ENCODE measurements at places on chromosomes 1 and 21. TPM values are rescaled to one million over a fixed set of nuclear protein-coding genes. Genes with fewer than 3 reads are reported as not detected.

The IL19 gene
- total RNA-seq = not detected

DNA sequence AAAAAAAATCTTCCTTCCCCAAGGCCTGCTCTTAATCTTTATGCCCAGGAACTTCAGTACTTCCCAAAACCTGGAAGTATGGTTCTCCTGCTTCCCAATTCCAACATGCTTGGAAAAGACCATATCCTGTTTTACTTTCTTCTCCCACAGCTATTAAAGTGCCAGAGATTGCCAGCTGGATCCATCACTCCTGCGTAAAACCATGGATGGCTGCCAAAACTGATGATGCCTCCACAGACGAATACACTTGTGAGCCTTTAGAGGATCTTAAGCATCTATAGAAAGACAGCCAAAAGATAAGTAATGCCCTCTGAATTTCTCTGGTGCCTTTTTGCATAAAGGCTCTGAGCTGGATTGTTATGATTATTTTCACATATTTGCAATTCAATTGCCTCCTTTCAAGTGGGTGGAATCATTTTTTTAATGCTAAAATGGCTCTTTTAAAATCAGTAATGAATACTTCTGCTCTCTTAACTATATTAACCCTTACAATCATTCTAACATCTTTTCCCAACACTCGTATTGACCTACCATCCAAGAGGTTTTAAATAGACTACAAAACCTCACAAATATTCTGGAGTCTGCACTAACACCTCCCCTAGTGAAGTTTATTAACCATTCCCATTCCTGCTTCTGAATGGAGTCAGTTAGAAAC, 1807.8 kb downstream of the BRINP3 start:
- no peak for DNase-seq

DNA sequence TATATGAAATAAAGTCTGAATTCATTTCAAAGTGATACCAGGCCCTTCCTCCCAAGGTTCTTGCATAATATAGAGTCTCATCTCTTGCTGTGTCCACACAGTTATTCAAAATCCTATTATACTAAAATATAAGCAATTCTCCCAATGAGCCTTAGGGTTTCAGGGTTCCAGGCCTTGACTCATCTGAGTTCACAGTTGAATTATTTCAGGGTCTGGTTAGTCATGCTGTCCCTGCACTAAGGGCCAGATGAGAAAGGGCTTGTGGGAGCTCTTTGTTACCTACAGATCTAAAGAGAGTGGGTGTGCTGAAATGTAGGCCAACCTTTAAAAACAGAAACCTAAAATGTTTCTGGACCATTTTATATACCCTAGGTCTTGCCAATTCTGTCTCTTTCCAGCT, 337.5 kb upstream of the LRRC7 start:
- no peak for DNase-seq

- DNase-seq = no peak
Measured at GRCh38 chr1:54887665-54888071, 673 bp upstream of the DHCR24 start.

GRCh38 chr1:108109295-108109973, 90.7 kb downstream of the SLC25A24 start:
- DNase-seq = no peak

The GSTM2 gene
- total RNA-seq = 30.2 TPM

DNA sequence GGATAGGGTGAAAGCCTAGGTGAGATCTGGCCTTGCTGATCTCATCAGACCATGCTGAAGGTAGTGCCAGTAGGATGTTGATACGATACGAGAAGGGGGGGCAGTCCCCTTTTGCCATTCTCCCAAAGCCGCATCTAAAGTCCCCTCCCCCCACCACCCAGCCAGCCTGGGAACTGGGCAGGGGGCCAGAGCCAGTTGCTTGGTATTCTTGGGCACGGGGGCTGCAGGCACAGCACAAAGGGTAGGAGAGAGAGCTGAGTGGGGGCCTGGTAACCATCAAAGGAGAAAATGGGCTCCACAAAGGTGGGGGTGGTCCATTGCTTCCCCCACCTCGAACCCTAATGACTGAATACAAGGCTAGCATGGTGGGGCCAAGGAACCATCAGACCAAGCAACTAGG, 5.4 kb downstream of the PEA15 start:
- DNase-seq = no peak
